ENCODE measurements at places on chromosomes 3 and 15.

DNA sequence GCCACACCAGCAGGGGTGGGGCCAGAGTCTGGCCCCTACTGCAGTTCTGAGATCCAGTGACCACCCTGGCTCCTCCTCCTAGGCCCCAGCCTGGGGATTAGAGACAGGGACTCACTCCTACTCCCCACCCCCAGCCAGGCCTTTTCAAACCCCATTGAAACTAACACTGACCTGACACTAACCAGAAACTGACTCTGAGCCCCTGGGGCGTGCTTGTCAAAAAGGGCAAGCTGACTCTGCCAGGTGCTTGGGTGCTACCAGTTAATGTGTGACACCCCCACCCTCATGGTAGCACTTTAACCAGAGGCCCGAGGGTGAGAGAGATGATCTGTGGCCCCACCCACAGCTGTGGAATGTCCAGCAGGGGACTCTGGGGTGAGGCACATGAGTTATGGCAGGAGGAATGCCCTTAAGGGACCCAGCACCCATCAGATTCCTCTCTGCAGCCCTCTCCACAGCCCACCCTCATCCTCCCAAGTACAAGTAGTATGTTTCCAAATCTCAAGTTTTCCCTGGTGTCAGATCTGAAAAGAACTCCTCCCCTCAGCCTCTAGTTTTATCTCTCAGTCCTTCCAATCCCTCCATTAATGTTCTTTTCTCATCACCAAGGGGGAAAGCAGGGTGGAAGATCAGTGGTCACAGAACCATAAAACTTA is 1.4 kb downstream of the PTH1R start:
- DNase-seq = no peak

- no peak for DNase-seq
Observed at GRCh38 chr15:98730860-98731711, 82.7 kb downstream of the IGF1R start.

DNA sequence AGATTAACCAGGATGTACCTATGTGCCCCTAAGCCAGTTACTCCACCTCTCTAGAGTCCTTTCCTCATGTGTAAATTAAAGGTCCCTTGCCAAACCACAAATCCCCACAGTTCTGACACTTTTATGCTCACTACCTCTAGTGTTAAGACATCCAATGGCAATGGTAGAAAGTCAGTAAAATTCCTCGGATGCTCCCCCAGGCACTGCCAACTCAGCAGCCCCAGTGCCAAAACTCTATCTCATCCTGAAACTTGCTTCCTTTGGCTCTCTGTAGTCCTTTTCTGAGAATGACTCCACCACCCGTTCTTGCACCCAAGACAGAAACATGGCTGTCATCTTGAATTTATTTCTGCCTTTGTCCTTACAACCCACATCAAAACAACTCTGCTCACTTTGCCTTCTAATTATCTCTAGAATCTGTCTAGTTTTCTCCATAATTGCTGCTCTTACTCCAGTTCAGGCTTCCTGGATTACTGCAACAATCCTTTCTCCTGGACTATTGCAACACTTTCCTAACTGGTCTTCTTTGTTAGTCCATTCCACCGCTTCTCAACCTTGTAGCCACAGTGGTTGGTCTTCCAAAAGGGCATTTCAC is 41.6 kb downstream of the MB21D2 start:
- no peak for DNase-seq

- DNase-seq = no peak
Observed at GRCh38 chr3:115478359-115478758, 145.0 kb upstream of the GAP43 start.

GRCh38 chr3:33803894-33804526 is 5.6 kb downstream of the PDCD6IP start:
- DNase-seq = no peak

DNA sequence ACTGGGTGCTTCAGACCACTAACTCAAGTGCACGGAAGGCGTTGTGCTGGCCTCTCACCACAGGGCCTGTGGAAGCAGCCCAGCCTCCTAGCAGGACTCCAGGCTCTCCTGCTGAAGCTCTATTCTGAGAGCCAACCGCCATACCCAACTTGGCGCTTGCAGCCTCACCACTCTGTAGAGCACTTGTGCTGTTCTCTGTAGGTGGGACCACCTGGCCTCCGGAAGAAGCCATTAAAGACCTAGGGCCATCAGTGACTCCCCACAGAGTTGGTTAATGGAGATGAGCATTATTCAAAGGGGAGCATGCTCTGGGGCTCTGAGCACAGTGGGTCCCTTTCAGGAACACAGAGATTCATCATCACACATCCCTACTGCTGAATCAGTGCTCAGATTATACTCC is 50.9 kb downstream of the C3orf85 start:
- DNase-seq = no peak

GRCh38 chr3:142777927-142778326 is 54.1 kb downstream of the TRPC1 start:
- no peak for DNase-seq

DNA sequence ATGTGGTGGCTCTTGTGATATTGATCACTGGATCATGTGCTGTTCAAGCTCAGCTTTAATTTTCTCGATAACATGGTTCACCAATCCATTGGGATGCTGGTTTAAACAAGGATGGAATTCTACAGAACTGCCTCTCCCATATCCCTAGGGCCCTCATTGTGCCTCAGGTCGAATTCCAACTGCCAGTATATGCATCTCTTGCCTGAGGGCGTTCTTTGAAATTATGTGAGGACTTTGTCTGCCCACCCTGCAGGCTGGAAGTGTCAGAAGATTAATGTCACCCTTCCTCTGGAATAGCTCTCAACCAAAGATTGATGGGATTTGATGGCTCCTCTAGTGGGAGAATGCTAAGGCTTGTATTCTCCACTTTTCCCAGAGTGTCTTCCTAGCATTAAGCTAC is 175.6 kb upstream of the GALNT15 start:
- no peak for DNase-seq

- DNase-seq = no peak
Observed at GRCh38 chr15:89864958-89865739, 28.6 kb downstream of the AP3S2 start.

GRCh38 chr3:52202384-52203077 is 4.6 kb downstream of the ALAS1 start:
- DNase-seq = no peak

DNA sequence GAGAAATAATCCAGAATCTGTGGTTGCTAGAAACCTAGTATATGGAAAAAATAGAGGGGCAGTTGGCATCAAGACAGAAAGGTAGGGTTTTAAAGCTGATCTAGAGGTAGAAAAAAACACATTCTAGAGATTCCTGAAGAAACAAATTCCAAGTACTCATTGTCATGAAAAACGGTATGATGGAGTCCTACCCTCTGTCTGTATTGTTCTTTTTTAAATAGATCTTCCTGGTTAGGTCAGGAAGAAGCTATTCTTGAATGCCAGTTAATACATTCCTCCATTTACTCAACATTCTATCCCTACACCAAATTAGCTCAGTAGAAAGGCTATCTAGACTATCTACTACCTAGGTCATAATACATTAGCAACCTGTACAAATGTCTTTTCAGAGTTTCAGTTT is 364.7 kb downstream of the FHIT start:
- DNase-seq = no peak

- DNase-seq = peak; percentile 72
Observed at GRCh38 chr15:92810418-92811138, 89.5 kb upstream of the CHD2 start.

- no peak for DNase-seq
Observed at GRCh38 chr15:91866971-91867372, 13.5 kb downstream of the SLCO3A1 start.

GRCh38 chr15:41669701-41670100 is 9.5 kb downstream of the MGA start:
- DNase-seq = no peak

DNA sequence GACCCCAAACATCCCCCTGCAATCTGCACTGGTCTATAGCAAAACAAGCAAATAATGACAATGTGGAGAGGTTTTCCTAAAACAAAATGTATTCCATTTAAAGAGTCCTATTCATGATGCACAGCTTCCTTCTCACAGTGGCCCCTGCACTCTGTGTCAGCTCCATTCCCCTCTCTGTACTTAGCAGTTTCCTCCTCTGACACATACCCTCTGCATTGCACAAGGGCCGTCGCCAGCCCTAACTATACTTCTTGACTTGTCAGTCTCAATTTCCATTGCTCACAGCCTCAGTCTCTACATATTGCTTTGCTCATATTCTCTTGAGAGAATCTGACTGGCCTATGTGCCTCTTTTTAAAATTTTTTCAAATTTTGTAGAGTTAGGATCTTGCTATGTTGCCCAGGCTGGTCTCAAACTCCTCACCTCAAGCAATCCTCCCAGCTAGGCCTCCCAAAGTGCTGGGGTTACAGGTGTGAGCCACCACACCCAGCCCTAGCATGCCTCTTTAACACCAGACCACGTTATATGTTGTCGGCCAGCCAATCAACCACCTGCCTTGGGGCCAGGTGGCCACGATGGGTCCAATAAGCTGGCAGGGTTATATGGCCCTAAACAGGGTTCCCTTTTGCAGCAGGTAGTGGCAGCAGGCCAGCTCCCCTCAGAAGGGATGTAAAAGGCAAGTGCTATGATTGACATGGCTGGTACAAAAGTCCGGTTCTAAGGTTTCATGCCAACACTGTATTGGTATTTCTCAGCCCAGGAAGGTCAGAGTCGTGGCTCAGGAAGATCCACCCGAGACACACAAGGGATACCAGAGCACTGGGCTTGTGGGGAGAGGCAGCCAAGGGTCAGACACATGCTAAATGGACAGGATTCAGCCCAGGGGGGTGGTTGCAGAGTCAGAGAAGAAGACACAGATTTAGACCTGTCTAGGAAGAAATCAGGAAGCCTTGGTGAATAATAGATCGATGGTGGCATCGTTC is 59.0 kb upstream of the SMAD3 start:
- DNase-seq = no peak

DNA sequence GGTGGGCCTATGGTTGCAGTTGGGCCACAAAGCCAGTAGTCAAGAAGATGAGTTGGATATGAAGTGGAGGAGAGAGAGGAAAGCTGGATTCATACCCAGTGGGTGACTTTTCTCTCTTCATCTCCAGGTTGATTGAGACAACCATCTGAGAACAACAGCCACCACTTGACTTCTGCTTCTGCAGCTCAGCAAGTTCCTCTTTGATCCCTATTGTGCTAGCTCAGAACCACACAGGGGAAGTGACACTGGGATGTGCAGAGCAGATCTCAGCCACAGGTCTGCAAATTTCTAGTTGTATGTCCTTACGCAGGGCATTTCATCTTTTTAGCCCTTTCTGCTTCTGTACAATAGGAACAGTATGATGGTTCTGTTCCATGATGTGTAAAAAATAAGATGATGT is 459.2 kb upstream of the ARRDC4 start:
- no peak for DNase-seq

DNA sequence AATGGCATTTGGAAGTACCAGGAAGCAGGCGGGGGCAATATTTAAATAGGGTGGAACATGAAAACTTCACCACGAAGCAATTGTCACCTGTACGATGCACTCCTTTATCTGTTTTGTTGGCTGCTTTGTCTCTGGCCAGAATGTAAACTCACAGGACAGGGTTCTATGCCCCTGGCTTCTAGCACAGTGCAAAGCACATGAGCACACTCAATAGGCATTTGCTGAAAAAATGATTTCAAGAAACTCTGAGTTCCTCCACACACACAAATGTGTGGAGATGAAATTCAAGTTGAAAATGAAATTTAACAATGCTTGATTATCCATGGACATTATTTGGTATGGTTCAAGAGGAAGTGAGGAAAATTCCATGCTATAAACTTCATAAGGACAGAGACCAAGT is 229.6 kb upstream of the FEZF2 start:
- no peak for DNase-seq

DNA sequence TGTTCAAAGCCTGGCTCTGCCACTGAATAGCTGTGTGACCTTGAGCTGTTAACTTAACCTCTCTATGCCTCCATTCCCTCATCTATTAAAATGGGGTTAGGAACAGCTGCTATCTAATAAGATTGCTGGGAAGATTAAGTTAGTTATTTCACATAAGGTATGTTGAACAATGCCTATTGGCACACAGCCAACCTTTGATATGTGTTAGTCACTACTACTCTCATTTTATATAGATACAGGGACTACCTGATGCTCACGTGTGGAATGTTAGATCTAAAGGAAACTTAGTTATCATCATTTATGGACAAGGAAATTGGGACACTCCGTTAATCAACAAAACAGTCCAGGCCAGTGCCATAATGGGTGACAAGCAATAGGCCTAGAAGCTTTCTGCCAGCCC is 332.4 kb upstream of the PPP2R3A start:
- DNase-seq = no peak

- DNase-seq = no peak
Observed at GRCh38 chr15:27671819-27672437, 427.2 kb downstream of the OCA2 start.

DNA sequence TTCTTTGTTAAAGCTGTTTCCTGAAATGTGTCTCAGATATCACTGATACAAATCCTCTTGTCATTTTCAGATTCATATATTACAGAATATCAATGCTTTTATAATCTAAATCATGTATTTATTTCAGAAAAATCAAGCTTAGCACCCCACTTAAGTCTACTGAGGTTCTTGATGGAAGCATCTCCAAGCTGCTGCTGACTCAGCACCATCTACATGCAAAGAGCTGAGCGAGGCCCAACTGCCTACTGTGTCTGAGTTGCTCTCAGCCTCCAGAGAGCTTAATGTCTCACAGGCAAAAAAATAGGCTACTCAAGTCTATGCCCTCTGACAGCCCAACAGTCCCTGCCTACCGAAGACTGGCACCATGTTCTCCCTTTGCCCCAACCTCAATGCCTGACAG is 29.2 kb upstream of the STIMATE start:
- no peak for DNase-seq

- no peak for DNase-seq
Observed at GRCh38 chr15:101210466-101210865, 41.4 kb downstream of the CHSY1 start.

GRCh38 chr15:70265466-70265978 is 167.8 kb upstream of the TLE3 start:
- DNase-seq = no peak

DNA sequence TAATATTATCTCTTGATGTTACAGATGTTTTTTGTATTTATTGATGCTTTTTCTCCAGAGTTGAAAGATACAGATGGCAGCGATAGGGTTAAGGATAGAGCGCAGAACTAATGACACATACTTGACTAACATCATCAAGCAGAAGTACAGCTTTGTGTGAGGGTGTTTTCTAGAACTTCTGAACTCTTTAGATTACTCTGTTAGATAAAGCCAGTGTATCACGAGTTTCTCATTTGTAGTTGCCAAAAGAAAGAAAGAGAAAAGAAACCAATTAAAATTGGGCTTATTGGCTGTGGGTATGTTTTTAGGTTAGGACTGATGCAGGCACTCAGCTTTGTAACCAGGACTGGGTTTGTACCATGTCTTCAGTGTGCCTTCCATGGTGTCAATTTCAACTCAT is 6.6 kb upstream of the GPR171 start:
- no peak for DNase-seq

DNA sequence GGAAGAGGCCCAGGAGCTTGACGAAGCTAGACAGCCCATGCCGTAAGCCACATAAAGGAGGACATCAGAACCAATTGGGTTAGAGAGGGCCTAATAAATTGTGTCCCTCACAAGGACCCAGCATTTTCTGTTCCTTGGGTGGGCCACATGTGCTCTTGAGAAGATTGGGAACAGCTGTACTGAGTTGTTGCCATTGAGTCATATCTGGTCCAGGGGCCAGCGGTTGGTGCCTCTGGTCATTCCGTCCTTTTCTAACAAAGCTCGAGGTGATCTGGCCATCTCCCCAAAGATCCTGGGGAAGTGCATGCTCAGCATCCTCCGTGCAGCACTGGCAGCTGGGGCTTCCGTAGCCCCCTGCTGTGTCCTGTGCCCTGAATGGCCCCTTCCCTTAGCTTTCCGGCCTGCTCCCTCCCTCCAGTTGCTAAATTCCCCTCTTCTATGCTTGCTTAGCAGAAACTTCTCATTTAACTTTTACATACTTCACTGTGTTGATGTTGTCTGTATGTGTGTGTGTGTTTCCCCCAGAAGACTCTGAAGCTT is 73.0 kb downstream of the EEFSEC start:
- no peak for DNase-seq

Data from nucleus accumbens (tissue), 56 donors.